NCI-H446 treated with DMSO at 0.1 percent for 48 hours (cell line): ENCODE measurements at places on chromosomes 5 and 9.

GRCh38 chr5:178332210-178332641, 99.6 kb upstream of the PHYKPL start:
- DNase-seq: no peak

DNA sequence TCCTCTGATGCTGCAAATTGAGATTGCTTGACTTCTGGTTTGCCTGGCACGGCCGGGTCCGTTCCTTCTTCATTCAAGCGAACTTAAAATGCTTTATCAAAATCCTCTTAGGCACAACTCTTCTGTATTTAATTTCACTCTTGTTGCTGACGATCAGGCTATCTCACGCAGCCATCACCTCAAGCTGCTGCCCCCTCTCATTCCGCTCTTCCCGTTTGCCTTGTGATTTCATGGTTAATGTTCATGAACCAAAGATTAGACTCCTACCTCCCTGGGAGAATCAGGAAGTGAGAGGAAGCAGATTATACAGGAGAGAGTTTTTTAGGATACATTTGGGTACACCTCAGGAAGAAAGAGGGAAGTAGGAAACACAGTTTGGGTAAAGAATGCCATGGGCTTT, 22.6 kb downstream of the QRFP start:
- DNase-seq: no peak

DNA sequence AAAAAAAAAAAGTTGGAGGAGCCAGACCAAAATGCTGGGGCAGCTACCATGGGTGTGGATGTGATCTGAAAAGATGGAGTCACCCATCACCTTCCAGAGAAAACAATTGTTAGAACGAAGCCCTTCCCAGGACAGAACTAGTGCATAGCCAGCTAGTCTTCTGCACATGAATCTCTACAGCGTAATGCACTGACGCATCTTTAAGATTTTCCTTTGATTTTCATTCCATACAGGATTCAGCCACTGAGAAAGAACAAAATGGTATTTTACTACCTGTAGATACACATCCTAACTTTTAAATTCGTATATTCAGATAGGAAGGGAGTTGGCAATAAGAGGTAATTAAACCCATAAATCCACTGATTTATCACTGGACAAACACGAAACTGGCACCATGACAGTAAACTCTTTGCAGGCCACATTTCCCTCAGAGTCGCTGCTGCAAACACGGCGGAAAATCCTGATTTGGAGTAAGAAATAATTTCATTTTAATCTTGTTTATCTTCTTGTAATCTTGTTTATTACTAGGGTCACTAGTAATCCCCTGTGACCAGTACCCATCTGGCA, 206.6 kb downstream of the SPOCK1 start:
- DNase-seq: peak; percentile 51

DNA sequence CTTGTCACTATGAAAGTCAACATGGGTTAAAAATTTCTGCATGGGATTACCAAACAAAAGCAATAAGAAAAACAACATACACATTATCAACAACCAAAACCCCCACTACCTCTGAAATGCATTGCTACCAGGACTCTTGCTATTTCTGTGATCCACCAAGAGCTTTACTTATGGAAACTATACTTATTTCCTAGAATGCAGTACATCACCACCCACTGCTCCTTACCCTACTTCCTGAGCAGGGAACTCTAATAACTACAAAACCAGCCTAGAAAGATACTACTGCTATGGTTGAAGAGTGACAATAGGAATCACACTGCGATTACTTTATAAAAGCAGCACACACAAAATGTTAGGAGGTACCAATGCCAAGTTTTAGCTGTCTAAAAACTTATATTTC, 22.2 kb downstream of the LURAP1L start:
- DNase-seq: peak; percentile 59

DNA sequence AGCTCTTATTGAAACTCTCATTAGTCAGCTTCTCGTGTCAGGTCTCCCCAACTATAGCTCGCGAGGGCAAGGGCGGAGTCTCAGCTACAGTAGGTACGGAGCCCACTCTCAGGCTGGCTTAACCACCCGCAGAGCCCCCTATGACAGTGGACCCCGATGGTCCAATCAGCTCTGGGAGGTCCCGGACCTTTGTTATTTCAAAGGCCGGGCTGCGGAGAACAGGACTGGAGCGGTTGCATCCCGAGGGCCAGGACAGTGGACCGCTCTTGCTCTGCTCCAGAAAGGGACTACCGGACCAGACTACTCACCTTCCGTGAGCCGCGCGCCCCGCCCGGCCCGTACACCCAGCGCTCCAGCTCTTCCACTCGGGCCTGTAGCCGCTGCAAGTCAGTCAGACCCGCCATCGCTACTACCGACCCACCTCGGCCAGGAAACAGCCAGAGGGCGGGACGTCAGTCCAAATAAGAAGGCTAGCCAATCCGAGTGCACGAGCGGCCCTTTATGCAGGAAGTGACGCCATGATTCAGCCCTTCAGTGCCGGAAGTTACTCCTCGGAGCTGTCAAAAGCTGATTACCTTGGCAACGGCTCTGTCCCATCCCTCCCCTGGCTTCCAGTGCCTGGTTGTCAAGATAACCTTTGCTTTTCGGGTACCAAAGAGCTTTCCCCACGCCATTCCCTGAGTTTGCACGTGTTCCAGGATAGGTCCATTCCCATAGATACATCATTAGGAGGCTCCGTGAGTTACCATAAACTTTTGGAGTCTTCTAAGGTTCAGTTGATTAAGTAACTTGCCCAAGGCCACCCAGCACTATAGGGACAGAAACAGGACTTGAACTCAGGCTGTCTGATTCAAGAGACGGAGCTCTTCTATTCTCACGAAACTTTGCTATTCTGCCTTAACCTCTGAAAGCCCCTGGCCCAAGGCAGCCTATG, at the start of gene DCTN3:
Gene DCTN3, minus strand, starts transcription at position 435 of the 934 bp plus-strand sequence. Its CDS starts 31 bp downstream, at position 404.
- DNase-seq: peak; percentile 92

- no peak for DNase-seq
Measured at GRCh38 chr9:99312736-99313135, 90.7 kb downstream of the SEC61B start.

DNA sequence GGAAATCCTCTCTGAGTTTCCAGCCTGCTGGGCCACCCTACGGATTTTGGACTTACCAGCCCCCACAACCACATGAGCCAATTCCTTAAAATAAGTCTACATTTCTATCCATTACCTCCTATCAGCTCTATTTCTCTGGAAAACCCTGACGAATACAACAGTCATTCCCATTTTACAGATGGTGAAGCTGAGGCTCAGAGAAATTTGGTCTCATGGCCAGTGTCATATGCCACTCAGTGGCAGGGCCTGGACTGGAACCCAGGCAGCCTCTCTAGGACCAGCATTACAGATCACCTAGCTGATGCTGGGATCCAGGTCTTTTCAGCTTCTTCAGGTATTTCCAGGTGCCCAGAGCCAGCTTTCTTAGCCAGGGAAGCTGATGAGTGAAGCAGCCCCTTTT, 45.0 kb upstream of the SH3PXD2B start:
- no peak for DNase-seq

GRCh38 chr5:130479045-130479804, 575.0 kb downstream of the CHSY3 start:
- DNase-seq: no peak

- DNase-seq: no peak
Measured at GRCh38 chr5:81755320-81755719, 4.4 kb upstream of the SSBP2 start.

DNA sequence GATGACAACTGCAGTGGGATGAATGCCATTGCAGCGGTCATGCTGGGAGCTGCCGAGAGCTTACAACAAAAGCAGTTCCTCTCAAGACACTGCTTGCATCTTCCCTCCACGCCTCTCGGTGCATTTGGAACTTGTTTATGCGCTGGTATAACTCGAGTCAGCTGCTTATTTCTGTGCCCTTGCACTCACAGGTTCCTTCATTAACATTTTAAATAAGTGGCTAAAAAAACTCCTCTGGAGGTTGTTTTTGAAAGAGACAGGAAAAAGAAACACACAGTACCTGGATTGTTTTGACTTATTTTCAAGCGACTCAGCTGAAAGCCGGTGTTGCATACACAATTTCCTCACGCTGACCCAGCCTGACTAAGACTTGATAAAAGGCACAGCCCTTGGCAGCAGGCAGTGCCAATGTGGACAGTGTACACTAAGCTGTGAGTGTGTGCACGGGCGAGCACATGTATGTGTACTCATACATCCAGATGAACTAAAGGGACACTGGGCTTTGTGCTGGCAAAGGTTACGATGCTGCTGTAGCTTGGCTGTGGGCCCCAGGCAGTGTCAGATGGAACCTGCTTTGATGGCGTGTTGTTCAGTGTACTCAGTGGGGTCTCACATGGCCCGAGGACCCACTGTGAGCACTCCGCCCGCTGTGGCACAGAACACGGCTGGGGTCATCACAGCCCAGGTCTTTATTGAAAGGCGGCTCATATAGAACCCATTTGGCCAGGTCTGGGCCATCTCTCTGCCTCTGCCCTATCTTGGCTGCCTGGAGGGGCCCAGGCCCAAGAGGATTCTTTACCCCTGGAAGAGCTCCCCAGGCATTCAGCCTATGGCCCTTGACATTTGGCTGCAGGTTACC, 92.3 kb downstream of the ANKRD33B start:
- no peak for DNase-seq

DNA sequence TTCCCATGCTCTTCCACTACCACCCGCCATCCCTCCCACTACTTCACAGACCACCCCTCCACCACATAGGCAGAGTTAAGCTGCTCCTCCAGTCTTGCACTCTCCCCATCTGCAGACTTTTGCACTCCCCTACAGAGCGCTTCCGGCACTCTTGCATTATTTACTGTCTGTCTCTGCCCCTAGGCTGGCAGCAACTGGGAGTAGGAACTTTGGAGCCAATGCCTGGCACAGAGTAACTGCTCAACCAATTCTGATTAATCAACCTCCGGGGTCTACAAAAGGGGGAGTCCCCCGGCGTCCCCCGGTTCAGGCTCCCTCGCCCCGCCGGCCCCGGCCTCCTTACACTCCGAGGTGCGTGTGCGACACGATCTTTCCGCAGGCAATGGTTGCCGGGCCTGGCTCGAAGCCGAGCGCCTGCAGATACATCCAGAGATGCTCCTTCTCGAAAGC, 498 bp downstream of the HAUS6 start:
- peak; percentile 22 for DNase-seq

DNA sequence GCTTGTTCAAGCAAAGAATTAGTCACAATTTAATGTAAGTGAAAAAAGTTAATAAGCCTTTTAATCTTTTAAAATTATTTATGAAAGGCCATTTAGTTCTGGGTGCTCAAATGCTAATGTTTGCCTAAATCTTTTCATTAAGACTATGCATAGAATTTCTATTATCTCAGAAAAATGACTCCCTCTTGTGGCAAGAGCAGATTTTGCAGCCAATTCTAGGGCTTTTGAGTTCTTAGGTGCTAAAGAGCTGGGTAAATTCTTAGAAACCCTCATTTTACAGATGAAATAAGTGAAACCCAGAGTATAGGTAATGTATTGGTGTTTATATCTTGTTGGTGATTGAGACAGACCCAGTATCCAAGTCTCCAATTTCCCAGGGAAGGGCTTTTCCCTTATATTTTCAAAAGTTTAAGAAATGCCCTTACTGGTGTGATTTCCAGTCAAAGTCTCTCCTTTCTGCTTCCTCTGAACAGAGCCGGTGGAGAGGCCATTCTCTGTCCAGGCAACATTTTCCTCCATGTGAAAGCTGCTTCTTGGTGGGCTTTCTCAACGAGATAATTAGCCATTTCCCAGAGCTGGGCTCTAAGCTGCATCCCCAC, 24.1 kb upstream of the PCSK5 start:
- no peak for DNase-seq

- DNase-seq: no peak
Measured at GRCh38 chr9:112884101-112884500, 6.6 kb downstream of the SLC46A2 start.

DNA sequence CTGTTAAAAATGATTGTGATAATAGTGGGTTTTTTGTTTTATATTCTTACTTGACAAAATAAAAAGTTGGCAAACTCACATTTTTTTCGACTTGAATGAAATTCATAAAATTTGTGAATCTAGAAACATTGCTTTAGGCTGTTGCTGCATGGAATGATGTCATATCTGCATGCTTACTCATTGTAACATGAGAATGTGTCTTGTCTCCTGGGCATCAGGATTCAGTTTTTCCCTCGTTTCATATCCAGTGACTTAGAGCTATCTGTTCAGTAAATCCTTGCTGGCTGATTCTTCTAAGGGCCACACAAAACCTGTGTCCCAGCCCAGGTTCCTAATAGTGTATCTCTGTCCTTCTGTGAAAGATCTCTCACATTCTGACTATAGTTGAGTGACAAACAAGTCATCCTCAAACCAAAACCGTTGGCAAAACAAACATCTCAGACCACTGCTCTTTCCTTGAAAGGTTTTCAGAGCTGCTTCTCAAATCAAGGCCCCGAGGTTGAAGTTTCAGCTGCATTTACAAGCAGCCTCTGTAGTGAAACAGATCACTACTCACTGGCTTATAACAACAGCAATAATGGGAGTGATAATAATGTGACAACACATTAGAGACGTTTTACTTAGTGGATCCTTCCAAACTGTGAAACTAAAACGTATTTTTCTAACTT, 95.0 kb downstream of the NPR3 start:
- no peak for DNase-seq

DNA sequence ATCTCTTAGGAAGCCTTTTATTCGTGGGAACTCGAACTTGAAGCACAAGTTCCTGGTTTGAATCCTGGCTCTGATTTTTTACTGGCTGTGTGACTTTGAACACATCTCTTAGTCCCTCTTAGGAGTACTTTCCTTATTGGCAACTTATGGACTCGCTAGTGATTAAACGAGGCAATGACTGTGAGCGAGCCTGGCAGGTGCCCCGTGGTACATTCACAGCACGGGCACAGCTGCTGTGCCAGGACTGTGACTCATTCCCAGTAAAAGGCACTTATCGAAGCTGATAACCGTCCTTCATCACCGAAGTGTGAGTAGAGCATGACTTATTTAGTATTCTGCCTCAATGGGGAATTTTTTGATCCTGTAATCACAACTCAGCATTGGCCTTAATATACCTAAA, 22.7 kb downstream of the CFAP90 start:
- no peak for DNase-seq

DNA sequence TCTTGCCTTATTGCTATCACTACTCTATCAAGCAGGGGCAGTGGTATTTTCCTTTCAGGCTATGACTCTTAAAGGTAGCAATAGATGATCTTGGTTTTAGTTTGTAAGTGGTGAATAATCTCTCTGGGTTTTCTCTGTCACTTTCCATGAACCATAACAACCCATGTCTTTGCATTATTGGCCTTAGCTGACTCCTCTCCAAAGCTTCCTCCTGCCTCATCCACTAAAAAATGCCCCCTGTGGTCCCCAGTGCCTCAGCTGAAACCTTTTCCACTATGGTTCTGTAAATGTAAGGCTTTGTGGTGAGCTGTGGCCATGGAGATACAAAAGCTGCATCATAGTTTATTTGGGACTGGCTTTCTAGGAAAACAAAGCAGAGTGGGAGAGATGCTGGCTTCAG, 128.8 kb downstream of the GPBP1 start:
- DNase-seq: no peak

DNA sequence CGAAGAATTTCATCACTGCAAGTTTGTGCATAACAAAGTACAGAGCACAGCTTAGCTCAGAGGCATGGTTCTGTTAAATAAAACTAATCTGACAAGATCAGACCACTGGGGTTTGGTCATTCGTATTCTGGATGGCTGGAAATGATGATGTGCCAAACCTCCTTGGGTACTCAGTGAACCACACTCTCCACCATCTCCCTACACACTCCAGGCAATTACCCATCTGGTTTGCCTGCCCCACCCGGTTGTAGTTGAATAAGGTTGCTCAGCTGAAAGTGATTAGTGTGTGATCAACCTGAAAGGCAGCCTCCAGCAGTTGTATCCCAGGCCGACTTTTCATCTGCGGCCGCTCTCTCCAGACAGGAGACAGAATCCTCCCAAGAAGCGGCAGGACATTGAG, 371.4 kb downstream of the TLE1 start:
- peak; percentile 38 for DNase-seq

- no peak for DNase-seq
Measured at GRCh38 chr5:39093352-39093751, 19.2 kb upstream of the RICTOR start.

- DNase-seq: no peak
Measured at GRCh38 chr5:132771503-132771998, 5.5 kb downstream of the SEPTIN8 start.
